ENCODE measurements at places on chromosomes 2 and 18.

DNA sequence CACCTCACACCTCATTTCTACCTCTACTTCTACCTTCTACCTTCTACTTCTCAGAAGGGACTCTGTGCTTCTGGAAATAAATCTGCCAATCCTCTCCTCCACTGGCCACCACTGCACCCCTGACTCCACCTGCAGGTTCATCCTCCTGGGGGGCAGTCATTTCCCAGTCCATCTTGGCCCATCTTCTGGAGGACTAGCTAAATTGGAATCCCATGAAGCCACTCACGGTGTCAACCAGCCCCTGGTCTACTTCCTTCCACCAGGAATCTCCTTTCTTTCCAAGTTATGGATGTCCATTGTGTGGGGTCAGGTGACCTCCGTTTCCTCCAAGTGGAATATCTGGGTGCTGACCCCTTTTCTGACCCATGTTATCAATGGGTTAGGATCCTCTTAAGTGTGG lies 3.9 kb downstream of the WNT10A start:
- no peak for DNase-seq

DNA sequence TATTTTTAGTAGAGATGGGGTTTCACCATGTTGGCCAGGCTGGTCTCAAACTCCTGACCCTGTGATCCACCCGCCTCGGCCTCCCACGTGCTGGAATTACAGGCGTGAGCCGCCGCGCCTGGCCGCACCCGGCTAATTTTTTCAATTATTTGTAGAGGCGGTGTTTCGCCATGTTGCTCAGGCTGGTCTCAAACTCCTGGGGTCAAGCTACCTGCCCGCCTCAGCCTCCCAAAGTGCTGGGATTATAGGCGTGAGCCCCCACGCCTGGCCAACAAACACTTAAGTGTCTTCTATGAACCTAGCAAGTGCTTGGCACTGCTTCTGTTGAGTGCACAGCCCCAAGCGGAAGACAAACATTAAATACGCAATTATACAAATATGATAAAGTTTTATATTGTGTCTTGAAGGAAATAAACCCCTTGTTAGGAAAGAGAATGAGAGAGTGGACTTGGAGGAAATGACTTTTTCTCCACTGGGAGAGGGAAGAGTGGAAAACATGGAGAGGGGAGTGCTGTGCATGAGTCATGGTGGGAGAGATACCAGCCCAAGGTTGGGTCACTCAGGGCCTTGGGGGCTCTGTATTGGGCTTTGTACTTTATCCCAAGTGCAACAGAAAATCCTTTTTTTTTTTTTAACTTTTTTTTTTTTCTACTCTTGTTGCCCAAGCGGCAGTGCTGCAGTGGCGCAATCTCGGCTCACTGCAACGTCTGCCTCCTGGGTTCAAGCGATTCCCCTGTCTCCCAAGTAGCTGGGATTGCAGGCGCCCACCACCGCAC lies 41.4 kb upstream of the ACTR2 start:
- DNase-seq: no peak

DNA sequence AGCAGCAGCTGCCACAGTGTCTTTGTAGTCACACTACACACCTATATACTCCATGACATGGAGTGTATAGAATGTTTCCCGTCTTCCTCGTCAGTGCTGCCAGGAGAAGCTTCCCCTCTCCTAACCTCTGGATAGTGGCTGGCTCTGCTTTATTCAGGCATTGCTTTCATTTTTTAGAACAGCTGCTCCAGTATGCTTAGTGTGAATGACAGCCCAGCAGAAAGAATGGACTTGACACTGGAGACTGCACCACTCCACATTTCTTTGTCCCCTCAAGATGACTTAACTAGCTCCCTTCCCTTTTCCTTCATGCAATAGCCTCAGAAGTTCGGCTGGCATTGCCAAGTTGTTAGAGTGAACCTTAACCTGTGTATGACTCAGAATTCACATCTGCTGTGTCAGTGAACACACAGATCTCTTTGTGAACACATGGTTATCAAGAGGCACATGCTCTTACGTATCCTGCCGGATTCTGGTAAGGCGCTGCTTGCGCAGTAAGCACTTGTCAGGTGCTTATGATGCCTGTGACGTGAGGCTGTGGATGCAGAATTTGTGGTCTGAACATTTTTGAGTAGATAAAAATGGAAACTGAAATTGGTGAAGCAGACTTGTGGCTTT lies 73.9 kb downstream of the NEDD4L start:
- peak; percentile 82 for DNase-seq

- peak; percentile 51 for DNase-seq
Observed at GRCh38 chr18:58525517-58525916, 103.4 kb downstream of the ALPK2 start.

DNA sequence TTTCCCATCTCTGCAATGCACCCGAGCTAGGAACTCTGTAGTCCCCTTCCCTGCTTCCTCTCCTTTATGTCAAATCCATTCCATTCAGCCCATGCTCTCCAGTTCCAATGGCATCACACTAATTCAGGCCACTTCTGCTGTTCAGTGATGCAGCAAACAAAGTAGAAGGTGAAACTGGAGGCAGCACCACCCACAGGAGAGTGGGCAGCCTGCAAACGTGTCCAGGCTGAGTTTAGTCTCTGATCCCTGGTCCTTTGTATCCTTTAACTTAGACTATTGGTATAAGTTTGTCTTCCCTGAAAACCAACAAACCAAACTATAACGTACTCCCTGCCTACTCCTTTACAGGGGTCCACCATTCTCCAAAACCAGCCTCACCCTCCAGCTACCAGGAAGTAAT lies 14.7 kb upstream of the KCTD1 start:
- DNase-seq: no peak

GRCh38 chr18:13233787-13234783 lies 15.5 kb downstream of the LDLRAD4 start:
- DNase-seq: no peak

GRCh38 chr2:96522304-96523203 lies 14.0 kb upstream of the ARID5A start:
- no peak for DNase-seq

DNA sequence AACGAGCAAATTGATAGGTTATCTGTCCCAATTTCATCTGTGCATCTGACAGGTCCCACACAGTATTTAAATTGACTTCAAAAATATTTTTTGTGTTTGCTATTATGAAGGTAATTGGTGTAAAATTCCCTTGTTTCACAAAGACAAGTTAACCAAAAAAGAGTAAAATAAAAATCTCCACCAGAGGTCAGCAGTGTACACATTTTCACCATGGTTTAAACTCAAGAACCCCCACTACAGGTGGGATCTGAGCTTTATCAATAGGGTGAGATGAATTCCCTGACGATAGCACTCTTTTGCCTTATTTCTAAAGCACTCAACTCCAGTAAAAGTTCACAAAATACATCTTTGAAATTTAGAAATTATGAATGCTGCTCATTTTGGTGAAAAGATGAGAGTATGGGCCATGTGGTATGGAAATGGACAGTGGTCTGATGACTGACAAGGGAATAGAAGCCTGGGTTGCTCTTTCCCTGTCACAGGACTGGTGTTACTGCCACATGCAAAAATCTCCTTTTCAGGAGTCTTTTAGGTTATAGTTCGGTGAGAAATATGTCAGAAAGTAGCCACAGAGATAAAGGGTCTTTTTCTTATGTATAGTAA lies 68.0 kb downstream of the SERPINB8 start:
- peak; percentile 15 for DNase-seq

DNA sequence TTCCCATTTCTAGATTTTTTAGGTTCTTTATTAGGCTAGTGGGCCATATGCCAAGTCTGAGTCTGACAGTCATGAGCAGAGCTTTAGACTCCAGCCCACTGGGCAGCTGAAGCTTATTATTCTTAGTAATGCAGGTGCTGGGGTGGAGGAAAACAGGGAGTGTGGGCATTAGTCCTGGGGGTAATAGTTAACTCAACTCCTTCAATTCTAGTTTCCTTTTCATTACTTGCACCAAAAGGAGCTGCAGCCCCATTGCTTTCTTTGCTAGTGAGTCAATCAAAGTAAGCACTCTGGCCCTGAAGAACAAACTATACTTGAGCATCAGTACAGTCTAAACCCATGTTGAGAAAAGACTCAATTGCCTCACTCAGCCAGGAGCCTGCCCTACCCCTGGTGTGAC lies 35.5 kb downstream of the ICOS start:
- DNase-seq: no peak

DNA sequence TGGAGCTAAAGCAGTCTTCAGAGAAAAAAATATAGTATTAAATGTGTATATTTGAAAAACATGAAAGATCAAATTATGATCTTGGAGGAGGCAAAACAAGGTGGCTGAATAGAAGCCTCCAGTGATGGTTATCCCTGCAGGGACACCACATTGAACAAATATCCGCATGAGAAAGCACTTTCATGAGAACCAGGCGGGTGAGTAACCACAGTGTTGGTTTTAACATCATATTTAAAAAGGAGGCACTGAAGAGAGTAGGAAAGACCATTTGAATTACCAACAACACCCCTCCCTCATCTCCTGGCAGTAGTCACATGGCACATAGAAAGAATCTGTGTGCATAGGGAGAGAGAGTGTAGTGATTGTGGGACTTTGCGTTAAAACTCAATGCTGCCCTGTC lies 759.6 kb upstream of the NRXN1 start:
- DNase-seq: no peak

GRCh38 chr2:239255218-239255617 lies 145.6 kb downstream of the HDAC4 start:
- DNase-seq: no peak

DNA sequence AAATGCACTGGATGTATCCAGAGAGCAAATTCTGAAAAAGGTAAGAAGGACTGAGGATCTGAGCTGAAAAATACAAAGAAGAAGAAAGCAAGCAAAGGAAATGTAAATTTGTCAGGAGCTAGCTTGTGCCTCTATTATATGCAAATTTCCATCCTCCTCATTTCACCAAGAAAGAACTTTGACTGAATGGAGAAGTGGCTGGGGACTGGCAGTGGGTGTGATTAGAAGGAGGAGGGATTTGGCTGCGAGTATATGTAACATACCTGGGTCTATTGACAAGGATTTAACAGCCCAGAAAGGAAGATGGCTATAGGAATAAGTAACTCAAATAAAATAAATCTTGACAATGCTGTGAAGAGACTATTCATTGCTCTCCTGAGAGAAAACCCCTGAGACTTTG lies 19.4 kb upstream of the RIT2 start:
- no peak for DNase-seq

GRCh38 chr2:23901966-23902846 lies 24.7 kb downstream of the ATAD2B start:
- DNase-seq: peak; percentile 73

DNA sequence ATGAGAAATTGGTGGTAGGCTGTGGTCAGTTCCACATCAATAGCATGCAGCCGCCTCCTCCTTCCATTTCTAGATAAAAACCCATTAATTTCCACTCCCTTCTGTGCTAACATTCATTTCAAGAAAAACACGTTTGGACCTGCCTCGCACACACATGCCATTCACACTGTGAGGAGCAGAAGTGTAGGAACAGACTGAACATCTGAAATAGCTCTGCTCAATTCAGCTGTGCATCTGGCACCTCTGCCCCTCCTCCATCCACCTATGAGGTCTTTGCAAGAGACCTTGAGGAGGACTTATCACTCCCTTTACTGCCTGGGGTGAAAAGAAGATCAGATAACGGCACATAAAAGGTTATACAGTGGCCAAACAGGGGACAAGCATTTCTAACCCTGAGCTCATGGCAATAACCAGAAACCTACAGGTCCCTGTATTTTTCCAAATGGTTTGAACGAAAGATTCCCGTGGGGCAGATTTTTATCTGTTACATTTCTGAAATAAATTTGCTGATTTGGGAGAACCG lies 30.8 kb upstream of the LRP2 start:
- DNase-seq: no peak

- DNase-seq: no peak
Observed at GRCh38 chr2:236593531-236593930, 23.9 kb downstream of the ACKR3 start.

DNA sequence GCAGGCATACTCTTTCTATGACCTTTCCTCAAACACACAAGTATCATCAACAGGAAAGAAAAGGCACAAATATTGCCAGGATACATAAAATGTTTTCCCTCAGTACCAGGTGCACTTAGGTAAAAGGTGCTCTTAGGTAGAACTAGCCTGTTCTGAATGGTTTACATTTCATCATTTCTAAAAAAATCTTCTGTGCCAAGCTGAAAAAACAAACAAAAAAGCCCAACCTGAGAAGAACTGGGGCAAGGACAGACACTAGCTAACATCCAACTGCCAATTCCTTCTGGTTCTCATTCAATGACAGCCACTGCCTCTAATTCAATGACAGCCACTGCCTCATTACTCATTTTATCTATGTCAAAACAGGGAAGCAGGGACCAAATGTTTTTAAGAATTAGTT lies 68.5 kb downstream of the SPIRE1 start:
- DNase-seq: no peak

DNA sequence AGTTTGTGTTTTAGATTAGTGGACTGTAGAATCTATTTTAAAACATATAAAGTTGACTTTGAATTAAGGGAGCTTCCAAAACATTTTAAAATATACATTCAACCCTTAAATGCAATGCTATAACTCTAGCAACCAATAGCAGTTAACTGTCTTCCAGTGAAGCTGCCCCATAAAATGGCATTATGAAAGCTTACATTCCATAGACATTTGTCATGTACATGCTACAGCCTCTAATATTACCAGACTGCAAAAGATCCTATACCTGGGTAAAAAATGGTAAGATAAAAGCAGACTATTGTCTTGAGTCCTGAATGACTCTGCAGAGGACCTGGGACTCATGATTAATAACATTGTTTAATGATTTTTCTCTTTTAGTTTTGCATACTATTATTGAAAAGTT lies 489.4 kb downstream of the LRP1B start:
- no peak for DNase-seq

- DNase-seq: no peak
Observed at GRCh38 chr18:61261870-61262269, 71.4 kb upstream of the CDH20 start.

DNA sequence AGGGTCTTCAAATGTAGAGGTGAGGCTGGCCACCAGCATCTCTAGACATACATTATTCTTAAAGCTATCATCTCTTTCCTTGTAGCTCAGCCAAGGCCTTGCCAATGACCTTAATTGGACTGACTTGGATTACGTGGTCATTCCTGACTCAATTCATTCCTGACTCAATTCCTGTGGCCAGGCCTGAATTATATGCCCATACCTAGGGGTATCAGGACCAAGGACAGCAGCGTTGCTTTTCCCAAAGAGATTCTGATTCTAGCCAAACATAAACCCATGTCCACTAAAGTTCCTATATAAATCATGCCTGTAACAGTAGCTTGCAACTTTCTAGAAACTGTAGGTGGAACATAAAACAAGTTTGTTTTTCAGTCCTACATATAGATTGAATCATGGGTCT lies 231.7 kb downstream of the ARL6IP6 start:
- no peak for DNase-seq

DNA sequence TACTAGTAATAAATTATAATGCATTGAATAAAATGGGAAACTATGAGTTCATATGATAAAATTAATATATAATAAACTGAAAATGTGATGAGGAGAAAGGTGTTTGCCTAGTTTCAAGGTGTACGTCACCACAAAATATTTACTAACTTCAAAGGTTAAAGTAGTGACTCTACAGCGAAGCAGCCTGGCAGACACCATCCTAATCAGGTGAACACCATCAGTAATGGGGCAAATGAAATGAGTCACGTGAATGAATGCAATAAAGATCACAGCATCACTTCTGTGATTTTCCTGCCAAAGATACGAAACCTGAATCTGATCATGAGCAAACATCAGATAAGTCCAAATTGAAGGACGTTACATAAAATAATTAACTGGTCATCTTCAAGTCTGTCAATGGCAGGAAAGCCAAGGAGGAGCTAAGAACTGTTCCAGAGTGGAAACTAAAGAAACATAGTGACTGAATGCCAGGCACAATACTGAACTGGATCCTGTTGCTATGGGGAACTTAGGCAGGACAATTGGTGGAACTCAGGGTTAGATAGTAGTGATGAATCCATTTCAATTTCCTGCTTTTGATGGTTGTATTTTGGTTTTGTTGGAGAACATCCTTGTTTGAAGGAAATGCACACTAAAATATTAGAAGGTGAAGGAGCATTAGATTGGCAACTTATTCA lies 12.1 kb upstream of the NOSTRIN start:
- no peak for DNase-seq
